Kasumi-1 (cell line): ENCODE measurements at places on chromosomes 5 and 9.

GRCh38 chr9:135230386-135230765 is 142.9 kb downstream of the OLFM1 start:
- no peak for DNase-seq

- no peak for DNase-seq
Measured at GRCh38 chr5:69517763-69518212, 25.2 kb downstream of the OCLN start.

DNA sequence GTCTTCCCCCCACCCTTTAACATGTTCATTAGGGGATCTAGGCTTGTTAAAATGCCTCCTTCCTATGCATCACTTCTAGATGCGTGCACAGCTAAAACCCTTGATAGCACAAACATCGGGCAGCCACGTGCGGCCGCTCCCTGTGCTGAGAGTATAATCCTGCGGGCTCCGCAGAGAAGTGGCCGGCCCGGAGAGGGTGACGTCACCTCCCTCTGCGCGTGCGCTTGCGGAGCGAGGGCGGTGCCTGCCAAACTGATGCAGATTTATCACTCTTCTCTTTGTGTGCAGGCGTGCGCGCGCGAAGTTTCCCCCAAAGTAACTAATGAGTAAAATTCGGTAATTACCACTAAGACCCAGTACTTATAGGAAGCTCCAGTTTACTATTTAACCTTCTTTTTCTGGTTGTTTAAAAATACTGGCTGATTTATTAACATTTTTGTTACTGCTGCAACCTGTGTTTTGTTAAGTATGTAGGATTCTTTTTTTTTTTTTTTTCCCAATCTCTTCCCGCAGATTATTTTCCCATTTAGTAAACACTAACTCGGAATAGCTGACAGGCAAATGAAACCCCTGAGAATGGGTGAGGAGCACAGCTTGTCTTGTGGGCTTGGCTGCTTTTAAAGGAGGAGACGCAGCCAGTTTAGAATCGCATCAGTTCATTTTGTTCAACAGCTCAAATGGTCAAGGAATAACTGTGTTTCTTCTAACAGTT is 121.6 kb downstream of the TRIO start:
- DNase-seq = peak; percentile 84

DNA sequence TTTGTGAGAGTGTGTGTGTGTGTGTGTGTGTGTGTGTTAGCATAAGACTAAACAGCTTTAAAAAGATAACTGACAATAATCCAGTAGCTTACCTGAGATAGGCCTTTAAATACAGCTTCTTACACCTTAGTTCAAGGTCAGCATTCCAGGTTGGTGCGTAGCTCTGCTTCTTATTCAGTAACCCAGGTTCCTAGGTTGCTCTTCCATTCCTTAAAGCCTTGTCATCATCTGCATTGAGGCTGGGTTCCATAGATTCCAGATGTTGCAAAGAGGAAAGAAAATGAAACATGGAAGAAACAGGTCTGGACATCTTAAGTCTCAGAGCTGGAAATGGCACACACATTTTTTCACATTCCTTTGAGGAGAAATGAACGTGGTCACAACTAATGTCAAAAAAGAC is 53.9 kb upstream of the CAMK4 start:
- no peak for DNase-seq

GRCh38 chr5:160023007-160023907 is 14.3 kb downstream of the TTC1 start:
- DNase-seq = no peak

DNA sequence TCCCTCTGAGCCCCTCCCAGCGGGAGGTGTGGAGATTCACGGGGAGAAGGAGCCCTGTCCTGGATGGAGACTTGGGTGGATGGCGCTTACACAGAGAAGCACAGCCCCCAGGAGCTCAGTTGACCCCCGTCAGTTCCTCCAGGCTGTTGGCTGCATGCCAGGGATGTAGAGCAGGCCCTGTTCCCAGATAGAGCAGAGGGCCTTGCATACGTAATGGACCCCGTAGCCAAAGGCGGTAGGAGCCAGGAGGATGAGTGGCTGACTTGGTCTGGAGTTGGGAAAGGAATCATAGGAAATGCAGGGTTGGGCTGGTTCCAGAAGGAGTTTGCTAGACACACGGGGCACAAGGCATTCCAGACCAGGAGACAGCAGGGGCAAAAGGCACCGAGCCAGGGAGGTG is 2.5 kb downstream of the PMPCA start:
- DNase-seq = no peak

DNA sequence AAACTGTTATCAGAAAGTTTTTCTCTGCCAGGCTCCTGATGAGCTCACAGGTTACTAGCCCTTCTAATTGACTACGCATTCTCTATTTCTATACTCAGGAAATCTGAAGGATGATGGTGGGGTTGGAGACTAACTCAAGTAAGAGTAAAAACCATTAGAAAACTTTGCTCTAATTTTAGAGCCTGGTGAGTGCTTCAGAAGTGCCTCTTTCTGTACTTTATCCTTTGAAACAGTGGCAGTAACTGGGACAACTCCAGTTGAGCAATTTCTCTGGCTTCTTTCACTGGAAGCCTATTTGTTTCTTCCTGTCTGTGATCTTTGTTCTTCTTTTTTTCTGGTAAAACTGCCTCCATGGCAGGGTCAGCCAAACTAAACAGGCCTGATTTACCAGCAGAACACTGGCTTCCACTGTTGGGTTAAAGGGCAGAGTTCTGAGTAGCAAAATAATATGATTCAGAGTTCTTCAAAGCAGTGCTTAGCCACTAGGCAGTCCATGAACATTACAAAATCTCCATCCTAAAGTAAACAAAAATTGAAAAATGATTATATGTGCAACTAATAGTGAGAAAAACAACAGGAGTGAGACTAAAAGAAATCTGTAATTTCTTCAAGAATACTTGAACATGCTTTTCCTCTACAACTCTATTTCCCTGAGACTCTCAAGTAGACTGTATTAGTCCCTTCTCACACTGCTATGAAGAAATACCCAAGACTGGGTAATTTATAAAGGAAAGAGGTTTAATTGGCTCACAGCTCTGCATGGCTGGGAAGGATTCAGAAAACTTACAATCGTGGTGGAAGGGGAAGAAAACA is 79.8 kb downstream of the MROH2B start:
- no peak for DNase-seq

- peak; percentile 2 for DNase-seq
Measured at GRCh38 chr5:60522292-60522905, 177.6 kb downstream of the DEPDC1B start.

DNA sequence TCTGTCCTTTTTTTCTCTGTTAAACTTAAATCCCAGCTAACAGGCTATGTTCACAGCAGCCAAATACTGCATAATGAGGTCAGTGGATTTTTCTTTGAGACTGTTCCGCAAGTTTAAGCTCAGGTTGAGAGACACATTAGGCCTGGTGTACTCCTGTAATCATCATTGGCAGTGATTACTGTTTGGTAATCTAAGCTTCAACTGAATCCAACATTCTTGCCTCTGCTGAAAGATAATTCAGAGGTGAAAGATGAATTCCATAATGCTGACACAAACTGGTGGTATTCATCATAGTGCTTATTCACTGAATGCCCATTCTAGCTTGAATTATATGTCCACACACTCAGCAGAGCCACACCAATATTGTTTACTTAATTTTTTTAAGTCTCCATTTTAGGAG is 108.5 kb downstream of the NFIB start:
- DNase-seq = no peak

GRCh38 chr9:136923881-136924280 is 20.7 kb downstream of the FBXW5 start:
- no peak for DNase-seq

- DNase-seq = no peak
Measured at GRCh38 chr5:156219483-156220005, 107.4 kb upstream of the SGCD start.

- DNase-seq = no peak
Measured at GRCh38 chr5:82513738-82514137, 235.6 kb upstream of the RPS23 start.
